Astrocyte of the cerebellum (primary cell): ENCODE measurements at places on chromosomes 11 and 22.

DNA sequence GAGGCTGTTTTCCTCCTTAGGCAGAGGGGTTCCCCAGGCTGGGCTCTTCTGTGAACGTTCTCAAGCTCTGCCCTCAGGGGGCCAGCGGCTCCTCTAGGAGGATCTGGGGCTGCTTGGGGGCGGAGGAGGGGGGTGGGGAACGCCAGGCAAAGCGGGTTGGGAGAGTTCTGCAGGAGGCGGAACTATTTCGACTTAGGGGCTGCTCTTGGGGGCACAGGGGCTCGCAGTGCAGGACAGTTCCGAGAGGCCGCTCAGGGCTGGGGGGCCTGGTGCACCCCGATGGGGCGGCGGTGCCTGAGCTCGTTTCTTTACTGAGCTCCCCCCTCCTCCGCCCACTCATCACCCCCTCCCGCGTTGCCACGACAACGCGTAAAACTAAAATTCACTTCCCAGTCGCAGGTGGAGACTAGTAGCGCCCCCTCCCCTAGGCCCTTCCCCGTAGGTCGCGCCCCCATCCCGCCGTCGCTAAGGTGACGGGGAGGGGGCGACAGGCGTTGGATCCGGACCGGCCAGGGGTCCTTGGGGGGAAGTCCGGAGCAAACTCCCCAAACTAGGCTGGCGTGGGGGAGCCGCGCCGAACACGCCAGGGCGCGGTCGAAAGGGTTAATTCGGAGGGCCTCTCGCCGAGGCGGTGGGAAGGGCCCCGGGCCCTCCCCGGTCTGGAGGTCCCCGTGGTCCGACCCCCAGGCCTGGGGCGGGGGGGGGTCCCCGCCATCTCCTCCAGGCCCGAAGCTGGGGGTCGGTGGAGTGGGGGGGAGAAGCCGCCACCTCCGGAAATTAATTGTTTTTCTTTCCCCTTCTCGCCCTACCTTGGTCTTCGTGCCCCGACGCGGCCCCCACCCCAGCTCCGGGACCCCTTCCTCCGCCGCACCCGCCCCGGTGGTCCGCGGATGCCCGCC, 857 bp downstream of the SHANK3 start:
- DNase-seq, result no peak

DNA sequence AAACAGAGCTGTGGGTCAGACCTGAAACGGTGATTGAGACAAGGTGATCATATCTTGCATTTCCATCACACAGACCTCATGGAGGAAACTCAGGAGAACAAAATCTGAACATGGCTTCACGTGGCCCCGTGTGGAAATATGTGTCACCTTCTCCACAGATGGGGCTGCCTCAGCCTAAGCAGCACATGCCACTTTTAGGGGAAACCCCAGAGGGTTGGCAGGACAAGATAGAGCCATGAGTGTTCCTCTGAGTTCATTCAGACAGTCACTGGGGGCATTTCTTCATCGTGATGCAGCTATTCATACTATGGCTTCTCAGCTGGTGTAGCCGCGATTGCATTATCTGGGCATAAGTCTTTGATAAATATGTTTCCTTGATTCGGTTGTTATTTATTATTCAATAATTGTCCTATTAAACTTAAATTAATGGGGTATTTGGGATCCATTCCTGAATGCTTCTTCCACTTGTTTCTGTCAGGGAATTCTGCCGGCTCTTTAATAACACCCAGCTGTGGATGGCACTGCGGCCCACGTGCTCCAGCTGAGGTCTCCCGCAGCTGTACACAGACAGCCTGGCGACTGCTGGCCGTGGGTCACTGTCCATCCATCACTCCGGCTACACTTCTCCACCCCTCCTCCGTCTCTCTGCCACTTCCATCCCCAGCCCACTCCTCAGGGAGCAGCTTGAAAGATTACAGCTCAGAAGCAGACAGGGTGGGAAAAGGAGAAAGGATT, 485.1 kb downstream of the OPCML start:
- DNase-seq, result no peak

DNA sequence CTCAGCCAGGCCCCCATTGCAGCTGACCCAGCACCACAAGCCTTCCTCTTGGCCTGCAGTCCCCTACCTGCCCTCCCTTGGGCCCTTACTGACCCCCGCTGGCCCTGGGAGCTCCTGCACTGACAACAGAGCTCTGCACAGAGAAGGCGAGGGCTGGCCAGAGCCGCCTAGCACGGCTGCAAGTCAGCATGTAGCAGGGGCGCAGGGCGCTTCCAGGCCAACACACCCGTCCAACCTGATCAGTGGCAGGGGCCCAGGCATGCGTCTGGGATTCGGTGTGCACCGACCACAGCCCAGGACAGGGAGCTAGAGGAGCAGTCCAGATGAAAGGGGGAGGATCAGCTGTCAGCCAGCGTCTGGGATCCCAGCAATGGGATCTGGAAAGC, 7.6 kb downstream of the WNT7B start:
- no peak for DNase-seq

DNA sequence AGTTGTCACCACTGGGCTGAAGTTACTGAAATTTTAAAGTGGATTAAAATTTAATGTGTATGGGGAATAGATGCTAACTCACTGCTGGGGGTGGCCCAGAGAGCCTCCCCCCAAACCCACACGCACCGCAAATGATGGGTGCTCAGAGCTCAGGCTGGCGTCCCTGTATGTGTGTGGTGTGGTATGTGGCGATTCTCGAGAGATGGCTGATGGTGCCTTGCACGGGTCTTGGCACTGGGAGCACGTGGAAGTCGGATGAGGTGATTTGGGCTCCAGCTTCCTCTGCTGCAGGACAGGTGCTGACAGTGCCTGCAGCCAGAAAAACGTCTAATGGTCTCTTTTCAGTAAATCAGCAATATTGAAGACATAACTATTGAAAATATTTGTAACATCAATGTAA, 1473.3 kb downstream of the TBC1D22A start:
- DNase-seq, result no peak

GRCh38 chr22:43483669-43484068, 71.9 kb downstream of the MPPED1 start:
- DNase-seq, result no peak

GRCh38 chr11:67613960-67614715, 7.4 kb downstream of the NDUFV1 start:
- DNase-seq, result no peak

- DNase-seq, result no peak
Measured at GRCh38 chr11:128940603-128941002, 2.1 kb downstream of the TP53AIP1 start.

GRCh38 chr11:76724171-76724768, 53.7 kb upstream of the LRRC32 start:
- no peak for DNase-seq
